SK-N-DZ (cell line): ENCODE measurements at places on chromosomes 2 and 18.

DNA sequence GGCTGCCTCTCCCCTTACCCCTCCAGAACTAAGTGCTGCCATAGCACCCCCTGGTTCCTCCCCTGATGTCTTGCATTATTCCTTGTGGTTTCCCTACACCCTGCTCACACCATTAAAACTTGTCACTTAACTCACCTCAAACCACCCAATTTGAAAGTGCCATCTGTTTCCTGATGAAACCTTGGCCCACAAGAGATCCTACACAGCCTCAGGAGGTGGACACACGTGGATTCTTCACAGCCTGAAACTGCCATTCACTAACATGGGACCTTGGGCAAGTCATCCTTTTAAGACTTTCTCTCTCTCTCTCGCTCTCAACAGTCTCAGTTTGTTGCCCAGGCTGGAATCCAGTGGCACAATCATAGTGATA lies 27.5 kb upstream of the FAM124B start:
- DNase-seq = no peak

GRCh38 chr2:1868683-1869141 lies 124.4 kb upstream of the PXDN start:
- peak; percentile 63 for DNase-seq

DNA sequence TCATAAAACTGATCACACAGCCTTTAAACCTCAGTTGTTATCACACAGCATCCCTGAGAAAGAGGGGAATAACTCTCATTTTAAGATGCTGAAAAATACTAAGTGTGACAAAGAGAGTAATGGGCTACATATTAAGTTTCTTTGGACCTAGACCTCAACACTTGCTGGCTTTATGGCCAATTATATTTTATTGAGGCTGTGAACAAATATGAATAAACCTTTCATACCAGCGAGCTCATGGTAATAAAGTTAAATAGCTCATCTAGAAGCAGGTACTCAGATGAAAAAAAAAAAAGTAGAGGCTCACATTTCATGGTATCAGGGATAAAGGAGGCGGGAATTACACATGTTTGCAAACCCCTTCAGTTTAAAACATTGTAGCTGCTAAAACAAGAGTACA lies 75.7 kb downstream of the DOCK10 start:
- DNase-seq = no peak

DNA sequence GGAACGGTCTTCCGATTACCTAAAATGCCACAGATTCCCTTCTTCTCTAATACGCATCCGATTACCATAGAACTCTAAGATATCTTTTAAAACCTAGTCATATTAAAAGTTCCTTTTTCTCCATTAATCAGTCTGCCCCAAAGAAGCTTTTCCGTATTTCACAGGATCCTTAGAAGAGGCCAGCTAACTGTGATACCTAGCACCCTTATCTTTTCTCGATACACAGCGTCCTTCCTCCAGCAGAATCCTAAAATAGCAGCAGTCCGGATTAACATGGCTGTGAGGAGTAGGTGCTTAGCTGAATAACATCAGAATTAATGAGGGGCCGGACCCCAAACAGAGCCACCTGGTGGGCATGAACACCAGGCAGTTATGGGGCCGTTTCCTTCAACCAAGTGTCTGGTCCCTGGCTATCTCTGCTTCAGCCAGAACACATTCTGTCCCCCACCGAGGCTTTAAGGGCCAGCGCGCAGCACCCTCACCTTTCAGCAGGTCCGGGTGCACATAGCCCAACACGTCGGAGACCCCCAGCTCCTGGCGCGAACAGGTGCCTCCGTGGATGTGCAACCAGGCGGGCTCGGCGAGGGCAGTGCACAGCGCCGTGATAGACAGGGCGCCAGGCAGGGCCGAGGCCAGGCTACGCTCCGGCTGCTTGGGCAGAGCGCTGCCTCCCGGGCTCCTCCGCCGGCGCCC lies 995 bp downstream of the TMEM127 start:
- DNase-seq = peak; percentile 47

DNA sequence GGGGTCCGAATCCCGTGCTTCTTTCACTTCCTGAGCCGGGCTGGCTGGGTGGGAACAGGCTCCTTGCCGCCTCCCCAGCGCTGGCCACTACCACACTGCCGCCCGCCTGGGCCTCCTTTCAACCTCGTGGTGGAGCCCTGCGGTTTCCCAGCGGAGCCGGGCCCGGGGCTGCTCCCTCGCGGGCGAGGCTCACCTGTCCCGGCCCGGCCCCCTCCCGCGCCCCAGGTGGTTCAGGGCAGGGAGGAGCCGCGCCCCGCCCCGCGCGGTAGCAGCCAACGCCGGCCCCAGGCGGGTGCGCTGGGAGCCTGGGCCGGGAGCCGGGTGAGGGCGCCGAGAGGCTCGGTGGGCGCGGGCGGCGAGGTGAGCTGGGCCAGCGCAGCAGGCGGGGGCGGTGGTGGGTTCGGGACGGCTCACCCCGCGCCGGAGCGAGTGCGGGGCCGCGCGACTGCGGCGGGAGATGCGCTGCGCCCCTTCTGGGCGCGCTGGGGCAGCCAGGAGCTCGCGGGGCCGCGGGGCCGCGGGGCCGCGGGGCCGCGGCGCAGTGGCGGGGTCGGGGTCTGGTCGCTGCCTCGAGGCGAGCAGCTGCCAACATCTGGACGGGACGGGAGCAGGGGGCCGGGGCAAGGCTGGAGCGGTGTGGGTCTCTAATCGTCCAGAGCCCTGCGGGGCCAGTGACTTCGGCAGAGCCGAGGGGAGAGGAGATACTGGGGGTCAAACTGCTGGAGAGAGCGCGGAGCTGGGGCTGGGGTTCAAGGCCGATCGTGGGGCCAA lies at the start of gene LYPD6B:
TSS of gene LYPD6B (plus strand) at position 258 of the 771 bp plus-strand sequence. CDS start 92,250 bp downstream, outside the sequence.
- no peak for DNase-seq

DNA sequence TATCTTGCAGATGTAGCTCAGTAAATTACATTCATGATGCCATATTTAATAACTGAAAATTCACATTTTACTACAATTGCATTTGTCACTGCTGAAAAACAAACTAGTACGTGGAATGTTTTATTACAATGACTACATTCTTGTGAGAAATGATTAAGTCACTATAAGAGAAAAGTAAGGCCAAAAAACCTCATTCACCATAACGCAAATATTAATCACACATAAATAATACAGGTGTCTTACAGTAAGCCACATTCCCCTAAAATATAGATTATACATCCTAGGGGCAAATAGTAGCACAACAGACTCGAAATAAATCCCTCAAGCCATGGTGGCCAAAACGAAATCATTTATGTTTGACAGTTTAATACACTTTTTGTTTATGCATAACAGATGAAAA lies 460.6 kb downstream of the NR4A2 start:
- no peak for DNase-seq
